NCI-H510A (cell line): ENCODE measurements at places on chromosomes 4 and X.

- no peak for DNase-seq
These were observed 317.9 kb upstream of the DIPK2B start for GRCh38 chrX:45518552-45518951.

DNA sequence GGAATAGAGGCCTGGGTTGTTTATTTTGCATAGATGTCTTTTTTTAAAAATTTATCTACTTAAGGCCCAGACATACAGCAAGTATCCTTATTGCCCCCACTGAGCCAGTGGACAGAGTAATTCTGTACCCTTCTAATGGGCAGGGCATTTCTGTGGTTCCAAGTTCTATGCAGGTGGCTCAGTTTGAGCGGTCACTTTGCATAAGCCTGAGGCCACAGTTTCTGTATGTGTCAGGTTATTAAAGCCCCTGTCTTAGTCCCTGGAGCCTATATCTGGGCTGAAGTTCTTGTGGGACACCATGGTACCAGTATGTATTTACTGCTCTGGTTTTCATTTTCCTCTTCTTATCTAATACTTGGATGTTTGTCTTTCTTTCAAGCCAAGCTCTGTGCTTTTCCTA, 168.8 kb downstream of the MID1IP1 start:
- DNase-seq, result no peak

DNA sequence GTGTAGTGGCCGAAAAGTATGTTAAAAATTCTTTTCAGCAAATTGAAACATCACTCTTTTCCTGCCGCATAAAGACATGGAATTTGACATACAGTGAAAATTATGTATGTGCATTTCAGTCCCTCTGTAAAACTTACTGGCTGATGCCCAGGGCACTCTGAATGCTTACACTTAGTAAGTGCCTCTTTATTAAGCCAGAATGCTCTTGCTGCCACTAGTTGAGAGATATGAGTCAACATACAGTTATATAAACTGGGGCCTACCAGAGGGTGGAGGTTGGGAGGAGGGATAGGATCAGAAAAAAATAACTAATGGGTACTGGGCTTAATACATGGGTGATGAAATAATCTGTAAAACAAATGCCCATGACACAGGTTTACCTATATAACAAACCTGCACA, 38.1 kb upstream of the TRPC5 start:
- DNase-seq, result no peak

DNA sequence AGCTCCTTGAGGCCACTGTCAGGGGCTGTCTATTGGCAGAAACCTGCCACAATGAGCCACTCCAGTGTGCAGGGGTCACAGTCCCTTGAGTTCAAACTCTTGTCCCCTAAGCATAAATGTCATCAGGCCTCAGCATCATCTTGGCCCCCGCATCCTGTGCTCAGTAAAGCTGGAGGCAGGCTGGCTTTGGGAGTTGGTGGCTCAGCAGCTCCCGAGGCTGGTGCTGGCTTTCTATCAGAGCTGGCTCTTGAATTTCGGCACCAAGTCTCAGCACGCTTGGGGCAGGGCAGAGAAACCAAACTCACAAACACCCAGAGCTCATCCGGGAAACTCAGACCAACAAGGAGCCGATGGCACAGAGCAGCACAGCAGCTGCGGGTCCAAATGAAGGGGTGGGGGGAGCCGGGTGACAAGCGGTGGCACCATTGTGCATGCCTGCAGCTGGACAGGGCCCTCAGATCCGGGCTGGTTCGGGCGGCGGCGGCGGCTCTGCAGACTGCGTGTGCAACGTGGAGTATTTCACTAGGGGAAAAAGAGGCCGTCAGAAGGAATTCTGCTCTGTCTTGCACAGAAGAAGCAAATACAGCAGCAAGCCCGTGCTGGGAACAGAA, 75.5 kb downstream of the MTMR1 start:
- DNase-seq, result no peak

DNA sequence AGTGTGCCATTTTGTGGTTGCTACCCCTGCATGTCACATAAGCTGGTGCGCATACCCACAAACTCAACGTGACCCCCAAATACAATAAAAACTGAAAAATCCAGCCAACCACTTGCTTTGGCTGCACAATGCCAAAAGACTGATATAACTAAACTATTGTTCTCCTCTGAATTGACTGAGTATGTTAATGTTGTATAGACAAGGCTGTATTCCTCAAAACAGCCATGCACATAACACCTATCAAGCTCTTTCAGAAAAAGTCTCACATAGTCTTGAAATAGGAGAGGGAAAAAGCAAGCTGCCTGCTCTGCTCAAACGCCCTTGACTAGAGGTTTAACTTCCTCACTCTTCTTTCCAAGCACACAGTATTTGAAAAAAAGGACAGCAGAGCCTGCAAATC, 126.4 kb upstream of the NOCT start:
- no peak for DNase-seq

DNA sequence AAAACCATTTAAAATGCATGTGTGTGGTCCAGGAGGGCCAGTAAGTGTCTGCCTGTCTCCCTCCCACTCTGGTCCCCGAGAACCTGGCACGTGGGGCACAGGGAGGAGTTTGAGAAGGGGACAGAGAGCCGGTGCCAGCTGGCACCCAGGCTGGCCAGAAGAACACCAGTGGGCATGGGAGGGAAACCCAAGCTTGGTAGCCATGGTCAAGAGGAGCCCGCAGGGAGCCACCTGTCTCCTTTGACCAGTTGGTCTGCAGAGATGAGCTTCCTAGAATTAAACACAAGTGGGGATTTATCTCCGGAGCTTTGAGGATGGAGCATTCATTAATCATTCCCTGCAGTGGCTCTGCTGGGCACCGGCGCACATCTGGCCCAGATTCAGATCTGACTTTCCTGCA, 41.6 kb downstream of the HMX1 start:
- no peak for DNase-seq

- DNase-seq, result no peak
These were observed 22.1 kb downstream of the DGKK start for GRCh38 chrX:50448565-50448964.

DNA sequence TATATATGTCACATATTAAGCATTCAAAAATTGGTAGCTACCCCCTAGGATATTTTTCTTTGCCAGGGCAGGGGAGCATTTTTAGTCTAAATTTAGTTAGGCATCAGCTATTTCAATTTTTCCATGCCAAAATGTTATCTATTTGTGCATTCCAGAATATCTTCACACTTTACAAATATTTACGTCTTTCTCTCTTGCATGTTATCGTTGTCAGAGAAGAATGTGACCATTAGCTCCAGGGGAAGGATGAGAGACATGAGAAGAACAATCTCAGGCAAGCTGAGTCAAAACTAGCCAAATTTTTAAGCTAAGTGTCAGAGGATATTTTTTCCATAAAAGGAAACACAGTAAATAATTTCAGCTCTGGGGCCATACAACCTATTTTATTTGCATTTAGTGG, 885.0 kb upstream of the EPHA5 start:
- no peak for DNase-seq

DNA sequence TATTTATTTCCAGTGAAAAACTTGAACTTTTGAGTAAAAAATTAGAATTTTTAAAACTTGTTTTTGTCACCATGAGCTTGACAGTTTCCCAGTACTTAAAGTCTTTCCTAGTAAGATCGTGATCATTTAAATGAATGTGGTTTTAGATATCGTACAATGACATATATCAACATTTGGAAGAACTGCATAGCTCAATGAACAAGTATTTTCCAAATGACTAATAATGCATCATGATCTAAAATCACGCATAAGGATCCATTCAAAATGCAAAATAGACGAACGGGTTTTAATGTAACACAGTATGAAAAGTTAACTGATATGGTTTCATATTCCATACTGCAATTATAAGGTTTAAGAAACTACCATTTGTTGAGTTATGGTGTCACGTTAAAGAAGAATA, 4.1 kb upstream of the NDNF start:
- no peak for DNase-seq

- no peak for DNase-seq
These were observed 6.9 kb upstream of the SRPK3 start for GRCh38 chrX:153773741-153774575.

- no peak for DNase-seq
These were observed 49.4 kb downstream of the NSG1 start for GRCh38 chr4:4436244-4436823.

GRCh38 chr4:132297346-132297745, 851.7 kb upstream of the PCDH10 start:
- no peak for DNase-seq

- peak; percentile 65 for DNase-seq
These were observed 51.5 kb upstream of the TRIM2 start for GRCh38 chr4:153152501-153153338.

DNA sequence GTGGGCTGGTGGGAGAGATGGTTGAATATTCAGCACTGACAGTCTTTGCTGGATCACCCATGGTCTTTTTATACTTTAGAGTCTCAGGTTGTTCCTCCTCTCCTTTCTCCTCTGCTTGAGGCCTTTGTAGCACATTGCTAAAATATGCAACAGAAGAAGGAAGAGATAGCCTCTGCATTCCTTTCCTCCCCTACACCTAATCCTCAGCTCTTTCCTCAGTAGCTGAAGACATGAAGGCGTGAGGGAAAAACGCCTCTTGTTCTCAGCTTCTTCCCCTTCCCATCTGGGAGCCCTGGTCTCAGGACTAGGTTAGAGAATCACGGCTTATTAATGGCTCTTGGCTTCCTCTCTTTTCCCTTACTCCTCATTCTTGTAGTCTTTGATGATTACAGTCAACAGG, 76.8 kb downstream of the RNF150 start:
- no peak for DNase-seq

DNA sequence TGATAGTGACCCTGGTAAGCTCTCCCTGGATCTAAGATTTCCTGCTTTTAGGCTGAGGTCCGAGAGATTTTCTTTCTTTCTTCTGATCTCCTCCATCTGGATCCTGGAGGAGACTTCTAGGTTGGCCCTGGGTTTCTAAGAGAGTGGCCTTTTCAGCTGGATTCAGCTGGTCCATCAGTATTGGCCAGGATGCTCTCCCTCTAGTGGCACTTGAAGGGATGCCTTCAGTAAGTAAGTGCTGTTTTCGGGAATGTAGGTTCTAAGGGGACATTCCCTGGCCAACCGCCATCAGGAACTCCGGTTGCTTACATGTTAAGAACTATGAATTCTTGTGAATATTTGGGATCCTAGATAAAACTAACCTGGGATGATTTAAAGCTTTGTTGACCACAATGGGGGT, 56.9 kb downstream of the SERTM2 start:
- DNase-seq, result no peak

- DNase-seq, result no peak
These were observed 25.0 kb downstream of the CPZ start for GRCh38 chr4:8617486-8618040.

GRCh38 chr4:144356941-144357381, 216.4 kb upstream of the GYPA start:
- DNase-seq, result no peak

GRCh38 chr4:94934864-94935263, 177.1 kb downstream of the BMPR1B start:
- no peak for DNase-seq

DNA sequence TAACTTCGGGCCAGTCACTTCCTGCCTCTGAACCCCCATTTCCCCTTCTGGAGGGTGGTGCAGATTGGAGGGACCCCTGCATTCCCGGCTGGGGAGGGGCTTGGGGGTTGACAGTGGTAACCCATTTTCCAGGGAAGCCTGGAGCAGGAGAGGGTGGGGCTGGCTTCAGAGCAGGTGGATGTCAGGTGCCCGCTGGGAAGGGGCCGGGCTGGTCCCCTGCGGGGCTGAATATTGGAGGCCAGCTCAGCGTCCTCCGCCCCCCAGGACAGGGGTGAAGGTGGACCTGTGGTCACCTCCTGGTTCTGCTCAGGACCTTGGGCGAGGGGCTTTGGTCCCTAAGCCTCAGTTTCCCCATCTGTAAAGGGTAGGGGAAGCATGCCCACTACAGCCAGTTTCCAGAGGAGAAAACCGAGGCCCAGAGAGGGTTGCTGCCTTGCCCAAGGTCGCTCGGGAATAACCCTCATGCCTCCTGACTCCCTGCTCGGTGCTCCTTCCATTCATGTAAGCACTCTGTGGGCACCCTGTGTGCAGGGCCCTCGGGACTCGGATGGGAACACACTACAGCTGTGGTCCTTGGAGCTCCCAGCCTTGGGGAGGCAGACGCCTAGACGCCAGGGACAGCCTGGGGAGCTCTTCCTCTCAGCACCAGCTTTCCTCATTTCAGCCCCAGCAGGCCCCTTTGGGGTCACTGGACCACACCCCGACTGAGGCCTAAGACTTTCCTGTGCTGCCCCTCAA, 683 bp downstream of the MAN2B2 start:
- no peak for DNase-seq

DNA sequence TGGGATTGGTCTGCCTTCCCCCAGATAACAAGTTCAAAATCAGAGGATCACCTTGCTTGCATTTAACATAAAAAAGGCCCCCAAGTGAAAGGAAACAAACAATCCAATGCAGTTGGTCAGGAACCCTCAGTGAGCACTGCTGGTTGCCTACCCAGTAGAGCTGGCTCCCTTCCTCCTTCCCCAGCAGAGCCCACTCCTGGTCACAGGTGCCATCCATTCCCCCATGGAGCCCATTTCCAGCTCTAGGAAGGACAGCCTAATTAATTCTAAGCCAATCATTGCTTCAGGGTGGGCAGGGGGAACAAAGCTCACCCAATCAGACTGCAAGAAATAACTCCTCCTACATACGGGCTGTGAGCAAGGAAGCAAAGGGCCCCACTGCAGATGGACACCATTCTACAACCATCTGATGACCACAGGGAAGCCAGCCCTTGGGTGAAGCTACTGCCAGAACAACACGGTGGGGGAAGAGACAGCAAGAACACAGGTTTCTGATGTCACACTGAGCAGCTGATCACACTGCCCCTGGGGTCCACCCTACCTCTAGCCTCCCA, 86.5 kb downstream of the SH3KBP1 start:
- DNase-seq, result no peak

DNA sequence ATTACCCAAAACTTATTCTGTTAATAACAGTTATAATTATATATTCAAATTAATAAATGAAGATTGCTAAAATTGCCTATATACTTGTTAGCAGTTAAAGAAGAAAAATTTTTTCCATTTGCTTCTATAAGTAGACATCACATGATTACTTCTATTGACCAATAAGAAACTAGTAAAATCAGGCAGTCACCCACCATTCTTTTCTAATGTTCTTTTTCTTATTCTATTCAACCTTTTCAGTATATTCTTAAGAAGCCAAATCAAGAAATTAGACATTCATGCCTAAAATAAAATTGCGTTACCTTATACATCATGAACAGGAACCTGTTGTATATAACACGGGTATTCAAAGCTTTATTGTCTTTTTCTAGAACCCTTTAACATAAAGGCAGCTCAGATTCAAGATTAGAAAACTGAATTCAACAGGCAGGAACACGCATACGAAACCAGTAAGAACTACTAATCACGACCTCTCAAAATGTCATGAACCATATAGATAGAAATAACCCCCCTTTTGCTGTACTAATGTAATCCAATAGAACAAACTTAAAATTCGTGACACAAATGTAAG, 568.1 kb upstream of the DIPK2B start:
- DNase-seq, result no peak

DNA sequence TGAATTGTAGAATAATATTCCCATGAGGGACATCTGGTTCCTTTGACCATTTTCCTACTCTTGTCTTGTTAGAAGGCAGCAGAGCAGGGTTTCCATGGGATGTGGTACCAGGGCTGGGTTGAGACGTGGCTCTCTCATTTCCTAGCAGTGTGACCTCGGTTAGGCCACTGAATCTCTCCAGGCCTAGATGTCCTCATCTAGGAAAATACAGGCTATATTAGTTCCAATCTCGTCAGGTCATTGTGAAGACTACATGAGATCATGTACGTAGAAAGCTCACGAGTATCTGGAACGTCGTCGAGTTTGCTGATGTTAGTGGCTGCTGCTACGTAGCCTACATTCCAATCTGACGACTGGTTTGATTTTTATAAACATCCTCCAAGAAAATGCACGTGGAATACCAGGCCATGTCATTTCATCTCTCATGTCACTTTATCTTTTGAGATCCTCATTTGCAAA, 278.2 kb upstream of the GATB start:
- DNase-seq, result no peak
